ENCODE measurements at places on chromosomes 6 and 20. TPM values are rescaled to one million over a fixed set of nuclear protein-coding genes. Genes with fewer than 3 reads are reported as not detected.

DNA sequence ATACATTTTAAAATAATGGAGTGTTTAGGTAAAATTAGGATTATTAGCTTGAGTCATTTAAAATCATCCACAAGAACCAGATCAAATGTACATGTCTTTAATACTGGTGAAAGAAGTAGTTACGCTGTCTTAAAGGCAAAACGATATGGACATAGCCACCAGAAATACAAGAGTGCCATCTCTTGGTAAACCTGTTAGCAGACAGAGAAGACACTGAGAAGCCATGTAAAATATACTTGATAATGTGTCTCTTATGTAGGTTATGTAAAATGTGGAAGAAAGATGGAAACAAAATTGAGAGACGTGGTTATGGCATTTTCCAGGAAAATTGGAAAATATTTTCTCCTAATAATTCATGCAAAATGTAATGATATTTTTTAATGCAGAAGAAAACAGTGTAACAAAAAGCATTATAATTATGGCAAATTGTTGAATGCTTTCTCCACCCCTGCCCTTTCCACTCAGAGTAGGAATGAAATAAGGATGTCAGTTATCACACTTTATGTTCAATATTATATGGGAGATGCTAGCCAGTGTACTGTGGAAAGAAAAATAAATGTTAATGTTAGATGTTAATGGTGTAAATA, 12.2 kb upstream of the SLC17A2 start:
- no peak for DNase-seq

- DNase-seq: no peak
Observed at GRCh38 chr6:107392069-107392468, 67.3 kb downstream of the PDSS2 start.

GRCh38 chr6:45712786-45713185, 302.9 kb downstream of the CLIC5 start:
- DNase-seq: no peak

DNA sequence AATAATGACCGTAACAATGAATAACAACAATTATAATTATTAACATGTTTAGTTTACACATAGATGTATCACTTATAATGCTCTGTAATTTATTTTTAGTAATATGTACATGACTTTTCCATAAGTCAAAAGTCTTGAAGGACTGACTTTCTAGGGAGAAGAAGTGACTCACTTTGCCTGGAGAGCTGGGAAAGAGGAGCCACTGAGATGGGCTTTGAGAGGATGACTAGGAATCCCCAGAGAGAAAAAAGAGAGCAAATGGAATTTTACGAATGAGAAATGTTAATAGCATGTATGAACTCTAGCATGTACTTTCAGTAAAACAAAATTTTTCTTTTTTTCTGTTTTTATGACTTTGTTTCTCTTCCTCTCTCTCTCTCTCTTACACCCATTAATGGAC, 67.8 kb upstream of the RALY start:
- no peak for DNase-seq

The STK38 gene
- 13.5 TPM for total RNA-seq

- no peak for DNase-seq
Observed at GRCh38 chr20:34842143-34842542, 16.7 kb upstream of the NCOA6 start.

DNA sequence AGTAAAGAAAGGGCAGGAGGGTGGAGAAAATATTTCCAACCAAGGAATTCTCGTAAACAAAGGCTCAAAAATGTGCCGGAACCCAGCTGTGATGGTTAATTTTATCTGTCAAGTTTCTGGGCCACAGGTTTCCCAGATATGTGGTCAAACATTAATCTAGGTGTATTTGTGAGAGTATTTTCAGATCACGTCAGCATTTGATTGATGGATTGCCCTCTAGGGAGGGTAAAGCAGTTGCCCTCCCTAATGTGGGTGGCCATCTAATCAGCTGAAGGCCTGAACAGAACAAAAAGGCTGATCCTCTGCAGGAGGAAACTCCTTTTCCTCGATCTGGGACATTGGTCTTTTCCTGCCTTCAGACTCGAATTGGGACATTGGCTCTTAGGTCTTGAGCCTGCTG, 298.7 kb upstream of the TCF21 start:
- DNase-seq: no peak

The ENPP3 gene
- total RNA-seq: 1.9 TPM

The LTB gene
- 1.7 TPM for total RNA-seq

DNA sequence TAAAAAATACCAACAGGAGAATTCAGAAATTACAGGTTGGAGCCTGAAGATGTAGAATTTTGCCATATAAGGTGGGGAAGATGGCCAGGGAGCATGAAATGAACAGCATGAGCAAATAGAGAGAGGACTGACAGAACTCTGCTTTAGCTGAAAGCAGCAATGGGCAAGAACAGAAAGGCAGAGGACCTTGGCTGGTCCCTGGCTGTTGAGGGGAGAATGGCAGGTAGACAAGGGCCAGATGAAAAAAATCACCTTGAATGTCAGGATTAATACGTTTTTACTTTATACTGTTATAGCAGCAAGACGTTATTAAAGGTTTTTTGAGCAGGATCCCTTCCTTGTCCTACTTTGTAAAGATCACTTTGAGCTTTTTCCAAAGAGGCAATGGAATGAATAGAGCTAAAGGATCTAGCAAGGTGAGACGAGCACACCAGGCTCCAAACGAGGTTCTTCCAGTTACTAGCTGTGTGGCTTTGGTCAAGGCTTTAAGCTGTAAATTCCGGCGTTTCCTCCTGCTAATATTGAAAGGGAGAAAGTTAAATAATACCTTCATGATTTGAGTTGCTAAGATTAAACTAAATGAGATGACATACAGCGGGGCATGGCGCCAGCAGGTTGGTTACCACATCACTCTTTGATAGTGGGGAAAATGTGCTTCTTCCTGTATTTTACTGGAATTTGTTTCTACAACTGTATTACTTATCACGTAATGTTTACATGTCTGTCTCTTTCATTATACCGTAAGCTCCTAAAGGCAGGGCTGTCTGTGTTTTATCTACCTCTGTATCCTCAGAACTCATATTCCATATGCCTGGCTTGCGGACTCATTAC, 776 bp downstream of the PPIL1 start:
- DNase-seq: no peak

- DNase-seq: no peak
Observed at GRCh38 chr6:84019842-84020211, 13.7 kb upstream of the MRAP2 start.

DNA sequence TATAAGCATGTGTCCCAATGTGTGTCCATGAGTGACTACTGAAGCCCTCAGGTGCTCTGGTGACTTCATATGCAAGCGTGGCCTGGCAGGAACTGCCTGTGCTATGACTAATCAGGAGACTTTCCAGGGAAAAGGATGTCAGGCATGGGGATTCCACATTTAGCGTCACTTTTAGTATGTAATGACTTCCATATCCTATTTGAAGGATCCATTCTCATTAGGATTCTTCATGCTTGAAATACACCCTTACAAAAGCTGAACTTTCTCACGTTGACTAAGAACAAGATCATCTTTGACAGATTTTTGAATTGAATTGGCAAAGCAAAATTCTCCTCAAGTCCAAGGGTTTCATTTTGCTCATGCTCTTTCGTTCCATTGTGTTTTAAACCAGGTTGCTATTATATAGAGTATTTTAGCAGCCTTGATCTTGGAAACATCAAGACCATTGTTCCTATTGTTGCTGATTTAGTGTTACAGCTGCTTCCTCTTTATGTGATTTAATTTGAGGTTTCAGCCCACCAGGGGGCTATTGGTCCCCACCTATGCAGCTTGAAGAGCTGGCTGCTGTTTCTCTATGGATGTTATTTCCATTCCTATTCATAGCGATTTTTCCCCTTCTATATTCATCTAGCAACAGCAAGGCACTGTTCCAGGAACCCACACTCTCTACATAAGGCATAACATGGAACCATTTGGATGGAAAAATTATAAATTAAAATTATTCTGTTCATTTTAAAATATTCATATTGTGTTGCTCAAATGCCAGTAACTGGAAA, 418.6 kb downstream of the CDKAL1 start:
- no peak for DNase-seq

GRCh38 chr6:84645563-84646266, 118.7 kb downstream of the TBX18 start:
- DNase-seq: no peak

The IPCEF1 gene
- total RNA-seq: 0.98 TPM

DNA sequence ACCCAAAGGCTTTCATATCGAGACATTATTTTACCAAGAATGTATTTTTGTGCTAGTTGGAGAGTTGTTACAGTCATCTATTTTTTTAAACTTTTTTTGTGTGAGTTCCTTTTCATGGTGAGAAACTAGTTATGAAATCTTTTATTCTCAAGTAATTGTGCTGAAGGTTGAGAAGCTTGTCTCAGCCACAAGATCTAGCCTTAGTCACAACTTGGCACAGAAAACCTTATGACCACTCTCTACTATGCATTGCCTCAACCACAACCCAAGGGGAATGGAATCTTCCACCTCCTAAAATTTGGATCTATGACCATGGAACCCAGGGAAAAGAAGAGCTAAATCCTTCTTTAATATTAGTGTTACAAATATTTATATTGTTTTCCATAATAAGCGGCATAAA, 58.5 kb downstream of the HS3ST5 start:
- no peak for DNase-seq

GRCh38 chr6:36028088-36028876, 674 bp downstream of the MAPK14 start:
- DNase-seq: peak; percentile 63

The JPH2 gene
- 0.13 TPM for total RNA-seq

- DNase-seq: no peak
Observed at GRCh38 chr20:61886721-61887595, 178.7 kb downstream of the TAF4 start.

DNA sequence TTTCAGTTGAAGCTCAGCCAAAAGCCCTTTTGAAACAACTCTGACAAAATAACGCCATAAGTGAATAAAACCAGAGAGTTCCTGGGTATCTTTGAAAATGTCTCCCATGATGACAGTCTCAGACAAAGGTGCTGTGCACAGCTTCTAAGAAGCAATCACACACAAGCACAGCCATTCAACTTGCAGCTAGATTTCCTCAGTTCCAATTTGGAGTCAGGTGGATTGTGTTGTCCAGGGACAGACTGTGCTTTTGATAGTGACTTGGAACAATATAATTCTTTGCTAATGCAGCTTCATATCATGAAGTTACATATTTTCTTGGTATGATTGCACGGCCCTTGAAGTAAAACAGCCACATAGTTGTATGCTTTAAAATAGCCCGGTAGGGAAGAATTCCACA, 105.6 kb downstream of the FARS2 start:
- no peak for DNase-seq

- no peak for DNase-seq
Observed at GRCh38 chr6:137775720-137776119, 91.3 kb upstream of the TNFAIP3 start.

DNA sequence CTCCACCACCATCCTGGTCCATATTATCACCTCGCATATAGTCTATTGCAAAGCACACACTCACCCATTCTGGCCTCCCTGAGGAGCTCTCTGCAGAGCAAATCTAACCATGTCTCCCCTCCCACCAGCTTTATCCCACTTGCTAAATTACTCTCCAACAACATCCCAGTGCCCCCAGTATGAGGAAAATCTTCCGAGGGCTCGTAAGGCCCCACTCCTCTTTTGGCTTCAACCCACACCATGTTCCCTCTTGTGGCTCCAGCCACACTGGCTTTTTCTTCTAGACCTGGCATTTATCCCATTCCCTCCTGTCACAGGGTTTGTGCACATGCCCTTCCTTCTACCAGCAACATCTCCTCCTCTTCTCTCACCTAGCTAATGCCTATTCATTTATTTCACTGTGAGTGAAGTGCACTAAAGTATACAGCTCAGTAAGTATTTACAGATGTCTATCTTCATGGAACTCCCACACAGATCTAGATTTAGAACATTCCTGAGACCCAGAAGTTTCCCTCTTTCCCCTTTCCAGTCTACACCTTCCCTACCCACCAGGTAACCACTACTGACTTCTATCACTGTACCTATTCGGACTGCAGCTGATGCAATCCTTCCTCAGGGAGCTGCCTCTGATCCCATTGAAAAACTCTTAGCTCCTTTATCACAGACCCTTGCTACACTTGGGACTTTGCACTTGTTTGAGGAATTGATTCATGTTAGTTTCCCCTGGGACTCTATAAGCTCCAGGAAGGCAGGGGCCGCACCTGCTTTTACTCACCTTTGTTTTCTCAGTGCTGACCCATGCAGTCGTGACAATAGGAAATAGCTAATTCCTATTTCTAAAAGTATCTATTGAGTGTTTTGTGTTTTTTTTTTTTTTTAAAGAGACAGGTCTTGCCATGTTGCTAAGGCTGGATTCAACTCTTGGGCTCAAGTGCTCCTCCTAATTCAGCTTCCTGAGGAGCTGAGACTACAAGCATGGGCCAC, 15.5 kb downstream of the MRPL14 start:
- DNase-seq: no peak

DNA sequence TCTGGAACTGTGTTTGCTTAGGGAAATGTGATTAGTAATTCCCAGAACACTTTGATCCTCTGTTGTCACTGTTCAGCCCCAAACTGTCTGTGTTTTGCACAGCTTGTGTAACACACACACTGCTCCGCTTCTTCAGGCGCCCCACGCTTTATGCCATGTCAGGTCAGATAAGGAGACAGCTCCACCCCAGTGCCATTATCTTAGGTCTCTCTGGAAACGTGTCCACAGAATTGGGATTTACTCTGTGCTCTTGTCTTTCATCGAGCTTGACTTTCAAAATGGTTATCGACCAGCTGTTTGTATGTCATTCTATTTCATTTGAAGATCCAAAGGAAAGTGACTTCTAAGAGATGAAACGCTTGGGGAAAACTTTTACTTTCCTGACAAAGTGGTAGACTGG, 106.4 kb upstream of the SSTR4 start:
- DNase-seq: no peak

- no peak for DNase-seq
Observed at GRCh38 chr20:49248301-49248700, 29.1 kb downstream of the DDX27 start.

DNA sequence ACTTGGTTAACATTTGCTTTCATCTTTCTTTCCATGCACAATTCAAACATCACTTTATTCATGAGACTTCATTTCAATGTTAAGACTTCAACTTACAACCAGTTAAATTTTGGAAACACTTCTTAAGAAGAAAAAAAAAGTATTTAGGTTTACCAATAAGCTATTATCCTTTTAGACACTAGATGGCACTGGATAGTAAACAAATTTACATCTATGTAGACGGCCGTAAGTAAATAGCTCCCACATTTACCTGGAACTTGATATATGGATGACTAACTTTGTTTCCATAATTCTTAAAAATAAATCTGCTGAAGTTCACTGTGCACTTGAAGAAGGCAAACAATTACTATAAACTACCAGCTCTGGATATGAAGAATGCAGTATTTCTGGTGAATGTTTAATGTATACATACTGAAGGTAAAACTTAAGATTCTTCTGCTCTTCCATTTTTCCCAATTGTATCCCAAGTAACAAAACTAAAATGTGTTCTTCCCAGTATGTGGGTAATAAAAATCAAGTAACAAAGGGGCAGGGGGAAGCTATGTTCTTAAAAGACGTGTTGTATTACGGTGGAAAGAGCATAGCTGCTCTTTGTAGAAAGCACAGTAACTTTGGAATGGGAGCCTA, 130.6 kb upstream of the C6orf118 start:
- DNase-seq: no peak

- DNase-seq: peak; percentile 93
Observed at GRCh38 chr20:50405235-50405914, 104.8 kb upstream of the PTPN1 start.
